CD4-positive, alpha-beta T cell (primary cell): ENCODE measurements at places on chromosomes 3 and 15.
A peak's percentile ranks its signal among the peaks of the same experiment; 100 is the strongest.

DNA sequence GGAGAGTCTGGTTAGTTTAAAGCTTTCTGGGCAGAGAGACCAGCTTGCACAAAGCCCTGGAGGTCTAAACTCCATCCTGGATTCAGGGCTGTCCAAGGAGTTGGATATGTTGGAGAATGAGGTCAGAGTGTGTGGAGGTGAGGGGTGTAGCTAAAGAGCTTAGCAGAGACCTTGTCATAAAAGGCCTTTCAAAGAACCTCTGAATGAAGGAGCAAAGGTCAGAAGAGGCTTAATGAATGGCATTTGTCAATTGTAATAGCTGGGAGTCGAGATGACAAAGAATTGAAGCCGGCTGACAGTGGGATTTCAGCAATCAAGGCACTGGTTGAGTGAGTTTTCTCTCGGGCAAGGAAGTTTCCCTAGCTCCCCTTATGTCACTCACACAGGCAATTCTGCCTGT lies 202.6 kb downstream of the PDCD6IP start:
- DNase-seq = no peak

GRCh38 chr3:69164296-69164695 lies 41.9 kb upstream of the LMOD3 start:
- no peak for DNase-seq

- DNase-seq = no peak
These were observed 34.2 kb upstream of the LDHAL6B start for GRCh38 chr15:59172289-59172901.

- no peak for DNase-seq
These were observed 89.8 kb upstream of the MEX3B start for GRCh38 chr15:82135638-82136037.

DNA sequence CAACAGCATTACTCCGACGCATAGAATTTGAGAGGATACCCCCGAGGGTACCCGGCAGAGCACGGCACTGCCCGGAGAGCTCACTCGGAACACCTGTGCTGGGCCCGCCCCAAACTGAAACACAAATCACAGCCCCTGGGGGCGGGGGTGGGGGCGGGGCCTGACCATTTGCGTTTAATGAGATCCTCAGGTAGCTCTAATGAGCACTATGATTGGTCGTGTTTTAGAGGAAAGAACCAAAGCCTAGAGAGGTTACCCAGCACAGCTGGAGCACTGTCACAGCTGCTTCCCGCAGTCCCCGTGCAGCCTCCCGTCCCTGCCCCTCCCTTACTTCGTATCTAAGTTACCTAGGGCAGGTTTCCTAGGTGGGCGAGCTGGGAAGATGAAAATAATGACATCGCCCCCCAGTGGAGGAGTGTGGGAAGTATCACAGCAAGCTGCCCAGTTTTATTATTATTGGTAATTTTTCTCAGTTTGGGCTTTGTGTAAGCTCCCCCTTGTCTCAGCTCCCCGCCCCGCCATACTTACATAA lies 187.1 kb downstream of the PDE8A start:
- peak; percentile 56 for DNase-seq

DNA sequence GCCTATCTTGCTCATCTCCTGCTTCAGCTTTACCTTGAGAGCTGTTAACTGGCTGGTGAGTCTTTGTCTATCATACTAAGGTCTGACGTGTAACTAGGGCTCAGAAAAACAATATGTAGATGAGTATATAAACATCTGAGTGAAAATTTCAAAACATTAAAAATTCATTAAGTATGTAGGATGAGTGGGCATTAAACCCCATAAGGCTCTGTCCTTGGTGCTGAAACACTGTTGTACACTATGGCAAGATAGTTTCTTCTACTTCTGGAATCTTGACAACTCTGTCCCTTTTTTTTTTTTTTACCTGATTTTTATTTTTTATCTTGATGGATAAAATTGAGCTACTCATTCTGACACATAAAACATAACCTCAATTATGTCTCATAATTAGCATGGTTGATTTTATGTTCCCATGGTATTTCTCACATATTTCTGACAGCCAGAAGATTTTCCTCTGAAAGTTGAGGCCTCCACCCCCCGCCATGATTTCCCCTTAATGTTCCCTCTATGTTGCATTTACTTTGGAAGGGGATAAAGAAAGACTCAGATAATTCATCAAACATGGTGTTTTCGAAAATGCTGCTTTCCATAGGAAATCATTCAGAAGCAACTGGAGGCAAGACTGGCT lies 54.3 kb downstream of the DGKG start:
- DNase-seq = peak; percentile 19

GRCh38 chr3:119973018-119973646 lies 121.1 kb downstream of the GSK3B start:
- DNase-seq = no peak

- no peak for DNase-seq
These were observed 220.2 kb upstream of the LRTM1 start for GRCh38 chr3:55147856-55148720.

DNA sequence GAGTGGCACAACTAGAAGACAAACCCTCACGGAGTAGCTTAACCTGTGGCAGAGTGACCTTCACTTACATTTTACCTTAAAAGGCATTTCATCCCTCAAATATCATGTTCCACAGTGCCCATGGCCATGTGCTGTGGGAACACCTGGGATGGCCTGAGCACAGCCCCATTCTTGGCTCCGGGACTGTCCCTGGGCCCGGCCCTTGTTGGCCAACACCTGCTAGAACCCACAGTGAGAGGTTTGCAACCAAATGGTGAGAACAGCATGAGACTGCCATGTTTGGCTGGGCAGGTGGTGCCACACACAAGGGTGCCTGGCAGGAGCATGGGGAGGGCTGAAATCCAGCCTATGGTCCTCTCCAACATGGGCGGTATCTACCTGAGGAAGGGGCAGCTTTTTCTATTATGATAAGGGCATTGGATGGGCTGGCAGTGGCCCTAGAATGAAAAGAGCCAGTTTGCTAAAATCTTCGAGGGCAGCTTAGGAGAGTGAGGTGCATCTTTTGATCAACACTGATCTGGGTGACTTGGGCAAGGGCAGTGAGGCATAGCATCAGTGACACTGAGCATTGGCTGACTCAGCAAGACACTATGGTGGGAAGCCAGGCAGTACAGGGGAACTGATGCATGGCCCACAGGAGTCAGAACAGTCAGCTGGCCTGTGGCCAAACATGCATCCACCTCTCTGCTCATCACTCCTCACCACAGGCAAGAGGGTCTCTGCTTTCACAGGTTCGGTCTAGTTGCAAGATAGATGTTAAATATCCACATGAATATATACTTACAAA lies 53.9 kb downstream of the SYNM start:
- no peak for DNase-seq

GRCh38 chr3:196537319-196537984 lies 22.3 kb upstream of the SMCO1 start:
- DNase-seq = peak; percentile 79

DNA sequence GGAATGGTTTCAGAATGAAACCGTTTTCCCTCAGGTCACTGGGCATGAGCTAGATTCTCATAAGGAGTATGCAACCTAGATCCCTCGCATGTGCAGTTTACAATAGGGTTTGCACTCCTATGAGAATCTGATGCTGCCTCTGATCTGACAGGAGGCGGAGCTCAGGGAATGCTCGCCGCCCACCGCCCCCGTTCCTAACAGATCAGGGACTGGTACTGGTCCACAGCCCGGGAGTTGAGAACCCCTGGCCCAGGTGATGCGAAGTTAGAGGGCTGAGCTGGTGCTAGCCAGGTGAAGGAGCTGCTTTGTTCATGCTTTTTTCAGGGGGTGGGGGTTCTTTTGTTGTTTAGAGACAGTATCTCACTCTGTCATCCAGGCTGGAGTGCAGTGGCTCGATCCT lies 15.5 kb upstream of the PLXNA1 start:
- no peak for DNase-seq

DNA sequence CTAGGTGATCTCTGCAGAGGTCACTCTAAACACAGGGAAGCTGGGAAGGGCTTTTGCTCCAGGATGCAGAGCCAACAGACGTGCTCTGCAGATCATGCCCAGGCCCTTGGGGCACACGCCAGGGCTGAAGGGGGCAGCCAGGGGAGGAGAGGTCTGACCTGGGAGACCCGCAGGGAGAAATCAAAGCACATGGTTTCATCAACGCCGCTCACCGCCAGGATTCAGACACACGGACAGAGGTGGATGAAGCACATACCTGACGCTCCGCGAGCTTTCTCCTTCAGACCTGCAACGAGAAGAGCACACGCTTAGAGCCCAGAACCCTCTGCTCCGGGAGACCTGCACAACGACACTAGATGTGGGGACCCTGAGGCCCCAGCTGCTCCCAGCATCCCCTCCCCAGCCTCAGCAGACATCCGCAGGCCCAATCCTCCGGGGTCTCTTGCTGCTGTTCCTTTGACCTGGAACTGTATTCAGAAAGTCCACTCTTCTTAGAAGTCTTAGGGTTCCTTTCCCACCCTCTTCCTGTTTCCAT lies 90.7 kb upstream of the IQSEC1 start:
- no peak for DNase-seq

DNA sequence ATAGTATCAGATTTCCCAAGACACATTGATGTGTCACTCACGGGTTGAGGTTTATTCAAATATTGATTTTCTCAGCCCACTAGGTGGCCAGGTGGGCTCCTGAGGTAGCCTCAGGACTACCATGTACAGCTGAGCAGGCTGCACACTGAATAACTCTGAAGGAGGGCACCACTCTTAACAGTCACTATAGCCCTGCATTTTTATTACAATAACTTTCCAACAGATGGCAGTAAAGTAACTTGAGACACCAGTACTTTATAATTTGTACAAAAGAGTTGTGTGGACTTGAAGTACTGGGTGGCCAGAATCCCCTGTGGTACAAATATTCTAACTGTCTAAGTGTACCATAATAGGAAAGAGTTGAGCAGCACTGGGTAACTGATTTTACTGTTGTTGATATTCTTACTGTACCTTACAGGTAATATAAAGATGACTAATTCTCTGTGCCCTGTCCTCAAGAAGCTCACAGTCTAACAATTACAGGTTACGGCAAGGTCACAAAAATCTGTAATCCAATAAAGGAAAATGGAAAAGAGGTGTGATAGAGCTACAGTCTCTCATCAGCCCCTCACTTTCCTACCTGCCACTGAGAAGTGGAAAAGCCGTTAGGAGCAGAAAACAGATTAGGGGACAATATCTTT lies 76.0 kb downstream of the ETFA start:
- DNase-seq = no peak
